ENCODE measurements at places on chromosomes 4 and X.

GRCh38 chr4:67550451-67550850 lies 5.1 kb upstream of the CENPC start:
- no peak for DNase-seq

DNA sequence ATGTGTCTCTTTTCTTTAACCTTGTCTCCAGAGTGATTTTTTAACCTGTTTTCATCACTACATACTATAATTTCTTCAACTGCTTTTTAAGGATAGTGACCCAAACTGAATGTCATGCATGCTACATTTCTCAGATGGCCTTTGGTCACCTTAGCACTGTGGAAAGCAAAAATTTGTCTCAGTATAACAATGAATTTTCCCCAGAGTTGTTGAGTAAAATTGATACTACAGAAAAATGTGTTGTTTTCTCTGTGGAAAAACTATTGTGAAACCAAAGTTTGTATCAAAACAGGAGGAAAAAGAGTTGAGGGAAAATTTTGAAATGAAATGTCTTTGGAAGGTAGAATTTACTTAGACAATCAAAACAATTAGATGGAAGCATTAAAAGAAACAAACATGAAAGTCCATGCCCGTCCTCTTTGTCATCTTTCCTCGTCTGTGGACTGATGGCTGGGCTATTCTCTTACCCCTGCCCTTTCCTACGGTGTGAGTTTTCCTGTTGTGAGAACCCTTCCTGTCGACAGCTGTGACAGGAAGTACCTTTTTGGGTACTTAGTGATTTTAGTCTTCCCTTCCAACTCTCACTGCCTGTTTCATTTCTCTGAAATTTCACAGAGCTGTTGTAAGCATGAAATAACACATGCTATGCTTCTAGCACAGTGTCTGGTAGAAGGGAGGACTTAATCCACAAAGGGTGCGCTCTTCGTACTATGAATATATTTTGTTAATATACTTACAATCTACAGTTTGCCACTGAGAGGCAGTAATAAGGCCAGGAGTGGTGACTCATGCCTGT lies 50.8 kb downstream of the LRP2BP start:
- no peak for DNase-seq

DNA sequence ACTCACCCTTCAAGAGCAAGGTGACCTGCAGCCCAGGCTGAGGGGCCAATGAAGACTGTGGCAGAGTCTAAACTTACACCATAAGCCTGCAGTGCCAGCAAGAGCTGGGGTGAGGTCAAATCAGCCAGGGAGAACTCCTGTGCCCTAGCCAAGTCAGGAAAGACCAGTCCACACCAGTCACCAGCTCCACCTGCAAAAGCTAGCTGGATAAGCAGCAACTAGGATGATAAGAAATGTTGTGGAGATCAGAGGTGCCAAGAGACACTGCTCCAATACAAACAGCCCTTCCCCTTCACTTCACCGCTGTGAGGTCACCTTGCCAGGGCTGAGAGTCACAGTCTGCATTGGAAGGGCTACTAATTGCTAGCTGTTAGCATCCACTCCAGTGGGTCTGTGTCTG lies 31.3 kb downstream of the NIPAL1 start:
- DNase-seq, result no peak

- no peak for DNase-seq
These were observed 25.2 kb upstream of the BCLAF3 start for GRCh38 chrX:20015945-20016615.

- DNase-seq, result no peak
These were observed 259.1 kb downstream of the SH2D1A start for GRCh38 chrX:124605511-124605910.

DNA sequence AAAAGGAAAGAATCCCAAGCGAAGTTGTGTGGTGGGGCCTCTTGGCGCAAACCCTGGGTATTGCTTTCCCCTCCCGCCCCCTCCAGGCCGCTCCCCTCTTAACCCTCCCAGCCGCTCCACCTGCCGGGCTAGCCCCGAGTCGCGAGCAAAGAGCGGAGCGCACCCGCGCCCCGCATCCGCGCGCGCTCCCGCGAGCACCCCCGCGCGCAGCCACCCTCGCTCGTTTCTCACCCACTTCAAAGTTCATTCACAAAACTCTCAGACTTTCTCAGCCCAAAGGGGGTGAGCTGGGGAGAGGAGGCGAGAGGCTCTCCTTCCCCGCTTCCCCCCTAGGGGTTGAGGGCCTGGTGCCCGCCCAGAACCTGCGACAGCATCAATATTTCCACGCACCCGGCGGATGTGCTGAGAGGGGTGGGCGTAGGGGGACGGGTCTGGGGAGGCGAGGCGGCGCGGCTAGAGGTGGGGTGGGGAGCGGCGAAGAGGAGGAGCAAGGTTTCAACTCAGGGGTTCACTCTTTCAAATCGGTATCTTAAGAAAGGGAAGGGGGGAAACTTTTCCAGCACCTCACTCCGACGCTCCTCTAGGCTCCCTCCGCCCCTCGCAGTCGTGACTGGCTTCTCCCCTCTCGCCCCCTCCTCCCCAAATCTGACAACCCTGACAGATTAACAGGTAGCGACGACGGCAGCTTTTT lies 1.8 kb downstream of the MAML3 start:
- peak; percentile 75 for DNase-seq

GRCh38 chrX:102714994-102715393 lies 2.7 kb downstream of the GPRASP2 start:
- no peak for DNase-seq

DNA sequence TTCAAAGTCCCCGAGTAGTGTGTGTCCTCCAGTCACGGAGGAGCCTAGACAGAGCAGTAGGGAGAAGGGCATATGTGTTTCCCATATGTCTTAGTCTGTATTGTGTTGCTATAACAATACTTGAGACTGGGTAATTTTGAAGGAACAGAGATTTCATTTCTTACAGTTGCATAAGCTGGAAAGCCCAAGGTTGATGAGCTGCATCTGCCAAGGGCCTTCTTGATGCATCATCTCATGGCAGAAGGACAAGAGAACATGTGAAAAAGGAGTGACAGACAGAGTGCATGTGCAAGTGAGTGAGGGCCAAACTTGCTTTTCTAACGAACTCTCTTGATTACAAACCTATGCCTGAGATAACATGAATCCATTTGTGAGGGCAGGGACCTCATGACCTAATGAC lies 243.4 kb downstream of the ARHGAP10 start:
- no peak for DNase-seq

- no peak for DNase-seq
These were observed 44.2 kb downstream of the HUWE1 start for GRCh38 chrX:53642337-53642736.

DNA sequence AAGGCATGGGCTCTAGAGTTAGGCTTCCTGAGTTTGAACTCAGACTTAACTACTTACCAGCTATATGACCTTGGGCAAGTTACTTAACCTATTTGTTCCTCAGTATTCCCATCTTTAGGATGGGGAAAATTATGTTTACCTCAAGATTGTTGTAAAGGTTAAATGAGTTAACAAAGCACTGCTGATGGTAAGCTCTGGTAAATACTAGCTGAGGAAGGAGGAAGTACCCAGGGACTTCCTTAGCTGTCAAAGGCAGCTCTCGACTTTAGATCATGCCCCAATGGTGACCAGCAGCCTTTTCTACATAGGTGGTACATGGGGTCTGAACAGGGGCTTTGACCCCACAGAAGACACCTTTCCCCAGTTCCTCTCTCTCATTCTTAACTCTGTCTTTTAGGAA lies 20.1 kb downstream of the ATP7A start:
- DNase-seq, result no peak

- no peak for DNase-seq
These were observed 12.0 kb downstream of the HMX1 start for GRCh38 chr4:8859550-8860095.

DNA sequence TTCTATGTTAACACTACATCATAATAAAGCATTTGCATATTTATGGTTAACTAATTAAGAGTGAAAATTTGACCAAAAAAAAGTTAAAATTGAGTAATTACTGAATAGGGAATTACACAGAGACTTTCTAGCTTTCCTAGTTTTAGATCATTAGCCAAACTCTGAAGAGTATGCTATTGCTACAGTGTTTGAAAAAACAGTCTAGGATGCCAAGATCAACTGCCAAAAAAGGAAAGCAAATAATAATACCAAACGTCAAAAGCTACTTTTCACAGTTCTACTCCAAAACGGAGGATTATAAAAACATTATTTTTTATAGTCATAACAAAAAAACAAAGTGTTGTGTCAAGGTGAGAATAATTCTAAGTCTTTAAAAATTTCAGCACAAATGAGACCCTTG lies 359.8 kb upstream of the CTSO start:
- no peak for DNase-seq

- no peak for DNase-seq
These were observed 15.7 kb upstream of the ENPEP start for GRCh38 chr4:110460074-110460746.

DNA sequence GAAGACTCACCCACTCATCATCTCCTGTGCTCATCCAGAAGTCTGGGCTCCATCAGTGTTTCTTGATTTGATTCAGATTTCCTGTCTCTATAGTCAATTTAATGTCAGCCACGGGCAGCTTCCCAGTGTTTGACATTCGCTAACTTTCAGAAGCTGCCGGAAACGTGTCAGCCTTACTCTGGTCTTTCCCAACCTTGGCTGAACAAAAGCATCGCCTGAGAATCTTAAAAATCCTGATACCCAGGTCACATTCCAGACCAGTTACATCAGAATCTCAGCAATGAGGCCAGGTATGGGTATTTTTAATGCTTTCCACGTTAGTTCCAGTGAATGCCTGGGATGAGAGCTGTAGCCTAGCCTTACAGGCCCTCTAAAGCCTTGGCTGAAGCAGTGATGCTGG lies 233.8 kb downstream of the FRMPD4 start:
- DNase-seq, result no peak

DNA sequence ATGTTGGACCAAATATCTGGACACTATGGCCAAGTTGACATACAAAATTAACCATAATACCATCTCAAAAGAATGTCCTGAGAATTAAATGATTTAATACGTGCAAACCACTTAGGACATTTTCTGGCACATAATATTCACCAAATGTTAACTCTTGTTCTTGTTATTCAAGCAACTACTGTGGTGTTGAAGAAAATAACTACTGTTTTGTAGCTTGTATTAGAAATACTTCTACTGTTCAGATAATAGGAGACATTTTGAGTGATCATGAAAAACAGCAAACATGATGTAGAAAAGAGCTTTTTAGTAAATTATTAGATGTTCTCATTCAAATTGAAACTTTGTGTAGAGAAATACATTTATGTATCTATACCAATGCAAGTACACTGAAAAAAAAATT lies 140.7 kb upstream of the SMIM31 start:
- DNase-seq, result no peak

GRCh38 chr4:142778430-142778829 lies 67.7 kb downstream of the INPP4B start:
- DNase-seq, result no peak

GRCh38 chr4:1309261-1310010 lies 19.7 kb downstream of the MAEA start:
- DNase-seq, result peak; percentile 91

DNA sequence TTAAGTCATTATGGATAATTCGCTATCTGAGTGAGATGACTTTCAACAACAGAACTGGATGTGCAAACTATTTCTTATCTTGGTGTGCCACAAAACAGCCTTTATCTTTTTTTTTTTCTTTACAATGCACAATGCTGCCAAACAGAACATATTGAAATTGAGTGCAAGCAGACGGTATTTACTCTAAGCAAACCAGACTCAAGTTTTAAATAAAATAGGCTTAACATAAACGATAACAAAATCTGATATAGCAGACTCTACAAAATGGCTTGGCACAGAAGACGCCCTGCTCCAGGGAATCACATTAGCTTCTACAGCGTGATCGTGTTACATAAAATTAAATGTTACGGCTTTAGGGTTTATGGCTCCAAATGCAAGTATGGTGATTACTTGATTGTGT lies 9.6 kb upstream of the STK32B start:
- DNase-seq, result no peak

DNA sequence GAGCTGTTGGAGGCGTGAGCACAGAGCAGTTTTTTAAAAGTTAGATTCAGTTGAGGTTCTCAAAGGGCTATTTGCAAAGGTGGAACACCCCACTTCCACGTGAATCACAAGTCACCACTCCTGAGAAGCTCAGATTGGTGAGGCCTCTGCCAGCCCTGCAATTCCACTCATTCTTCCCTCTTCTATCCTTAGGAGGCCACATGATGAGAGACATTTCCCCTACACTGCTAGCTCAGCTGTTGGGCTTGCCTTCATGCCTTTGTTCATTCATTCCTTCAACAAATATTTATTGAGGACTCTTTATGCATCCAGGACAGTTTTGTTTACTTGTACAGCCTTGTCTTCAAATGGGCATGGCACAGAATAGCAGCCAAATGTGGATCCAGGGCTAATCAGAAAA lies 3.7 kb downstream of the SRPX2 start:
- no peak for DNase-seq

DNA sequence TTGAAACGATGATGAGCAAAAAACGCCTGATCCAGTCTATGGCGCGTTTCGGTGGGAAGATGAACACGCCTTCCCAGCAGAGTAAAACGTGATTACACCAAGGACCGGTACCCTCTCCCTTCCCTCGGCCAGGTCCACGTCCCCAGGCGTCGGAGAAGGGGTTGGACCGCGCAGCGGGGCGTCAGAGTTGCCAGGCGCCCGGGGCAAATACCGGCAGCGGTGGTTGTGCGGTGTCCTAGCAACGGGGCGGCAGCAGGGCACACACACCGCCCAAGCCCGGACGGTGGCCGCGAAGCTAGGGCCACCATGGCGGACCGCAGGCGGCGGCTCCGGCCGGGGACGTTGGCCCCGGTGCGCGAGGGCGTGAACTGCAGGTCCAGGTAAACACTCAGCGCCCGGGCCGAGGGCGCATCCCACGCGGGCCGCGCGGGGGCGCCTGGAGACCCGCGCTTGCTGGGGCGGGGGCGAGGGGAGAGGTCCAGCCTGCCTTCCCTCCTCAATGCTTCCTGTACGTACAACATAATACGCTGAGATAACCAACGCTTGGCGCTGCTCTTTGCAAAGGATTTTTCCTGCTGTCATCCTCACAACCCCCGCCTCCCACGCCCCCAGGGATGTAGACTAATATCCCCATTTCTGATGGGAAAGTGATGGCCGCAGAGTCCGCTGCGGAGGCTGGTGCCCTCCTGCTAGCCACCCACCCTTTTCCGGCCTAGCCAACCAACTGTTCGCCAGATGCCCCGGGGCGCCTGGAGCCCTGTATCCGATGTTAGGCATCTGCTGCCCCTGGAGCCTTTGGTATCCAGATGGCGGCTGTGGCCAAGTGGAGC lies at the start of gene FAM47E:
Gene FAM47E, plus strand, starts transcription at position 281 of the 830 bp plus-strand sequence. Its CDS starts 26 bp downstream, at position 307.
- DNase-seq, result peak; percentile 52

DNA sequence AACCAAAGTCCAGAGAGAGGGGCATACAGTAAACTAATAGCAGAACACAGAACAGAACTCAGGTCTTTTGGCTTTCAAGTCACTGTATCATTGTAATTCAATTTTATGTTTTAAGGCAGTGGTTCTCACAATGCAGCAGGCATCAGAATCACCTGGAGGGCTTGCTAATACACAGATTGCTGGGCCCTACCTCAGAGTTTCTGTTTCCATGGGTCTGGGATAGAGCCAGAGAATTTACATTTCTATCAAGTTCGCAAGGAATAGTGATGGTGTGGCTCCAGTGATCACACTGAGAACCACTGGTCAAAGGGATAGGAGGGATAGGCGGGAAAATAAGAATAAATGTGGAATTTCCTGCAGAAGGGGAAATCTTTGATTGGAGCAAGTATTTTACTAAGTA lies 36.7 kb downstream of the LANCL3 start:
- no peak for DNase-seq

- no peak for DNase-seq
These were observed 14.9 kb upstream of the LOC101059915 start for GRCh38 chrX:71652405-71652804.

- DNase-seq, result no peak
These were observed 578.0 kb downstream of the SPRY1 start for GRCh38 chr4:123974386-123975149.

GRCh38 chr4:100641336-100641735 lies 123.5 kb upstream of the EMCN start:
- no peak for DNase-seq

All from nucleus accumbens (tissue), 56 donors.